ENCODE measurements at places on chromosomes 16 and 17.

- DNase-seq = no peak
Observed at GRCh38 chr16:22357635-22357971, 16.8 kb downstream of the CDR2 start.

DNA sequence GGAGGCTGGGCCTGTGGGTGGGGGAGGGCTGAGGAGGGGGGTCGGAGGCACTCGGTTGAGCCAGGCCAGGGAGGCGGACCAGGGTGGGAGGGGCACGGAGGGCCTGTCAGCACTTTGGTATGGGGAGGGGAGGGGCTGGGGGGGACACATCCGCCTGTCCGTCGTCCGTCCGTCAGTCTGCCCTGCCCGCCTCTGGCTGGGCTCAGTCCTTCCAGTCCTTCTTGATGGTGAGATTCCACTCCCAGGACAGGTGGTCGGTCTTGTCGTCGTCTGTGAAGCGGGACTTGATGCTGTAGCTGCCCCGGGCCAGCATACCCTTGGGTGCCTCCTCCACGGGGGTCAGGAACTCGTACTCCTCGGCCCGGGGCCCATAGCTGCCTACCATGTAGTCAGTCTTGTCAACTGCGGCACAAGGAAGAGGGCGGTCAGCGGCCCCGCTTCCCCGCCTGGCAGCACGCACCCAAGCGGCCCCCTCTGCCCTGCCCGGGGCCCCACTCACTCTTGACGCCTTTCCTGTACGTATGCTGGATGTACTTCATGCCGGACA is 2.4 kb downstream of the ARHGDIA start:
- DNase-seq = no peak

GRCh38 chr17:31549121-31549524 is 157.6 kb downstream of the RAB11FIP4 start:
- DNase-seq = no peak

DNA sequence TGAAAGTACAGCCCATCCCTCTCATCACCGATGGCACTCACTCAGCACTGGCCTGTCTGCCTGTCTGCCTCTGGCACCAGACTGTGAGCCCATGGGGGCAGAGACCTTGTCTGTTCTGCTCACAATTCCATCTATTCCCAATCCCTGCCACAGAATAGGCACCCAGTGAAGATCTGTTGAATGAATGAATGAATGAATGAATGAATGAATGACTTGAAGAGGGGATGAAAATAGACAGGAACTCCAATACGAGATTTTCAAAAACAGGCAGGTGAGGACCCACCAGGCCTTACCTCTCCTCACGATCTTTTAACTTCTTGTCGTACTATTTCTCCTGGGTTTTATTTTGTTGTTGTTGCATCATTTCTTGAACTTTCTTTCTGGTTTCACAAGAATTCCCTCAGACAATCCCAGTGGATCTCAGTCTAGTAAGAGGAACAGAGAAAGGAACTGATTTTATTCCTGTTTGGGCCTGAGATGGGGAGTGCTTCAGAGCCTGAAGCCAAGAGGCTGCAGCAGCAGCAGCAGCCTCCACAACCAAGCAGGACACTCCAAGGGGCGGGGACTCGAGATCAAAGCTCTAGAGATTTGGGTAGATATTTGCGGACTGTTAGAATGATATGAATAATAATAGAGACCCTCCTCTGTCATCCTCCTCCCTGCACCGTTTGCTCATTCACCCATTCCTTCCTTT is 17.7 kb downstream of the KRT9 start:
- DNase-seq = no peak

DNA sequence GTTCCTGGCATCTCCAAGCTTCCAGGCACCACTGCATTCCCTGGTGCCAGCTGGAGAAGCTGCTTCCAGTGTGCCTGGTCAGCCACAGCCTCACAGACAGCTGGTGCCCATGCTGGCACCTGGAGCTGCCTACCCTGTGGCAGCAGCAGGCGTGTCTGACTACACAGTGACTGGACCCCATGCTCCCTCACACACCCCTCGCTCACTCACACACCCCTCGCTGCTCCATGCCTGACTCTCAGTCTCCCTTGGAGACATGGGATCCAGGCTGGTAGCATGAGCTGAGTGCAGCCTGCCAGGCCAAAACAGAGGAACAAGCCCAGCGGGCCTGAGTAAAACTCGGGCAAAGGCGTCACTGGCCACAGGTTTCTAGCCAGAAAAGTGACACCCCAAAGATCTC is 59.1 kb upstream of the SMIM36 start:
- DNase-seq = no peak

GRCh38 chr17:27241346-27241946 is 52.5 kb upstream of the WSB1 start:
- no peak for DNase-seq

GRCh38 chr16:181565-182021 is 1.3 kb downstream of the HBQ1 start:
- DNase-seq = no peak

GRCh38 chr17:8837563-8838075 is 29.9 kb downstream of the PIK3R6 start:
- no peak for DNase-seq

DNA sequence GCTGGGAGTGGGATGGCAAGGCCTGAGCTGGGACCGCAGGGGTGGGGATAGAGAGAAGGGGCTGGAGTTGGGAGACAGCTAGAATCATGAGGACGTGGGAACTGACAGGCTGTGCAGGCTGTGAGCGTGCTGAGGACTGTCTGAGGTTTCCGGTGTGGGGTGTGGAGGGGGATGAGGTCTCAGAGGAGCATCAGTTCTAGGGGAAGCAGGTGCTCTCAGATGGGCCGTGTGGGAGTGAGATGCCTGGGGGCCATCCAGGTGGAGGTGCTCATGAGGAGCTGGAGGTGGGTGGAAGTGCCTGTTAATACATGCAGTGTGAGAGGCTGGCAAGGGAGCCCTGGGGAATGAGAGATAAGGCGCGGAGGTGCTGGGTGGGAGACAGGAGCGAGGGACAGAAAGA is 27.2 kb downstream of the HASPIN start:
- DNase-seq = peak; percentile 45

GRCh38 chr16:22318690-22319358 is 21.6 kb downstream of the POLR3E start:
- DNase-seq = peak; percentile 47

GRCh38 chr17:4100883-4101756 is 41.7 kb downstream of the ZZEF1 start:
- no peak for DNase-seq

- DNase-seq = peak; percentile 61
Observed at GRCh38 chr17:4945176-4945943, 3.0 kb downstream of the PFN1 start.

All from T-cell (primary cell).